NCI-H2081 (cell line): ENCODE measurements at places on chromosomes 4 and X.

GRCh38 chr4:123939621-123940020 is 543.0 kb downstream of the SPRY1 start:
- no peak for DNase-seq

GRCh38 chr4:56990109-56990905 is 11.6 kb downstream of the POLR2B start:
- DNase-seq = no peak

DNA sequence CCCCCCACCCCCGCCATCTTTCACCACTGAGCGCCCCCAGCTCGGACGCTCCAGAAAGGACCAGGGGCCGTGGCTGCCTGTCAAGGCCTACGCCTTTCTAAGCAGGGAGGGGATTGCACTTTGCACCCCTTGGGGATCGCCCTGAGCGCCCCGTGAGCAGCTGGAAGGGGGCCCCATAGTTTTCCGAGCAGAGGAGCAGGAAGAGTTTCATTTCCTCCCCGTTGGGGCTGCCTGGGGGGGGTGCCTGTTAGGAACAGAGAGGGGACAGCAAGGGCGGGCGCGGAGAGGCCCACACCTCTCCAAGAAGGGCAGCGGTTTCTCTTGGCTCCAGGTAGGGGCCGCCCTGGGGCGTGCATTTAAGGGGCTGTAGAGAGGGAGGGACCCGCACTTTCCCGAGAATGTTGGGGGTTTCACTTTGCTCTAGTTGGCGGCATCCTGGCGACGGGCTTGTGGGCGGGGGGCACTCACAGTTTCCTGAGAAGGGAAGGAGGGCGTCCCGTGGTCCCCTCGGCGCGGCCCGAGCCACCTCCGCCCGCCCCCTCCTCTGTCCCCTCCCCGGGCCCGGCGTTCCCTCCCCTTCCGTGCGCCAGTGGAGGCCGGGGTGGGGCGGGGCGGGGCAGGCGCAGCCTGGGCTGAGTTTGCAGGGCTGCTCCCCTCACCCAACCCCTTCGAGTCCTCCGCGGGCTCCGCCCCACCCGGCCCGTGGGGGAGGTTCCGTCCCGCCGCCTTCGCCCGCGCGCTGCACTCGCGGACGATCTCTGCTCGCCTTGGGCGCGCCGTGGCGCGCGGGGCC is 82.3 kb upstream of the CD99 start:
- DNase-seq = no peak

DNA sequence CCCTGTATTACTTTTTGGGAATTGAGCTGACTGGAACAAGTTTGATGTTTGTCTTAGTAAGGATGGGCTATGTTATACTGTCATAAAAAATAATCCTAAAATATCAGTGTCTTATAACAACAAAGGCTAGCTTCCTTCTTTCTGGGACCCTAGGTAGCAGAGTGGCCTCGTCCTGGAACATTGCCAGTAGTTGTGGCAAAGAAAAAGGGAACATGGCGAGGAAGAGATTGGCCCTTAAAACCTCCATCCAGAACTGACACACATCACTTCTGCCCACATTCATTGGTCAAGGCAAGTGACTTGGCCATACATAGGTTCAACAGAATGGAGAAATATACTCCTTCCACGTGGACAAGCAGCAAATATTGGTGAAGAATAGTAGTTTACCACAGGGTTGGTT is 287.9 kb downstream of the PPP1R2C start:
- no peak for DNase-seq

DNA sequence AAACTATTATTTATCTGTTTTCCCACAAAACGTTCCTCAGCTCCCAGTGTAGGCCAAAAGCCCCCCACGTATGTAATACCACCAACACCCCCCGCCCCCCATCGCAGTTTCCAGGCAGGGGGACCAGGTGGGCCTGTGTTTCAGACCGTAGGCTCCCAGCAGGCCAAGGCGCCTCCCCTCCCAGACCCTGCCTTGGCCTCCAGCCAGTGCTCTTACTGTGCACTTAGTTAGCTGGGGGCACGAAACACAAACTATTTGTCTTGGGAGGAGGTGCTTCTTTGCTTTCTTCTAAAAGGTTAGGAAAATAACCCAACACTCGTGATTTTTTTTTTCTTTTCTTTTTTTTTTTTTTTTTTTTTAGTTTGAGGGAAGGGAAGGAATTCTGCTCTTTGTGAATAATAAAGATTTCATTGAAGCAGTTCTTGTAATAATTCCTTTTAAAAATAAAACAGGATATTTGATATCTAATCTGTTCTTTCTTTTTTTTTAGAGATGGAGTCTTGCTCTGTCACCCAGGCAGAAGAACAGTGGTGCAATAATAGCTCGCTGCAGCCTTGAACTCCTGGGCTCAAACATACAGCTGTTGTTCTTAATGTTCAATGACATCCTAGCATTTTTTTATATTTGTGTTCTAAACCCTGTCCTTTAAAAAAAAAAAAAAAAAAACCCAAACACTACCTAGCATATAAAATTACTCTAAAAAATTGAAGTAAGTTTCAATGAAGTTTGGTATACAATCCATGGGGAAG is 83.0 kb upstream of the CLDN34 start:
- DNase-seq = peak; percentile 15

GRCh38 chr4:168362025-168362401 is 43.5 kb upstream of the DDX60 start:
- no peak for DNase-seq
